T-helper 17 cell (primary cell): ENCODE measurements at places on chromosomes 11 and 22.

GRCh38 chr11:9594267-9595046, 21.0 kb downstream of the WEE1 start:
- no peak for DNase-seq

DNA sequence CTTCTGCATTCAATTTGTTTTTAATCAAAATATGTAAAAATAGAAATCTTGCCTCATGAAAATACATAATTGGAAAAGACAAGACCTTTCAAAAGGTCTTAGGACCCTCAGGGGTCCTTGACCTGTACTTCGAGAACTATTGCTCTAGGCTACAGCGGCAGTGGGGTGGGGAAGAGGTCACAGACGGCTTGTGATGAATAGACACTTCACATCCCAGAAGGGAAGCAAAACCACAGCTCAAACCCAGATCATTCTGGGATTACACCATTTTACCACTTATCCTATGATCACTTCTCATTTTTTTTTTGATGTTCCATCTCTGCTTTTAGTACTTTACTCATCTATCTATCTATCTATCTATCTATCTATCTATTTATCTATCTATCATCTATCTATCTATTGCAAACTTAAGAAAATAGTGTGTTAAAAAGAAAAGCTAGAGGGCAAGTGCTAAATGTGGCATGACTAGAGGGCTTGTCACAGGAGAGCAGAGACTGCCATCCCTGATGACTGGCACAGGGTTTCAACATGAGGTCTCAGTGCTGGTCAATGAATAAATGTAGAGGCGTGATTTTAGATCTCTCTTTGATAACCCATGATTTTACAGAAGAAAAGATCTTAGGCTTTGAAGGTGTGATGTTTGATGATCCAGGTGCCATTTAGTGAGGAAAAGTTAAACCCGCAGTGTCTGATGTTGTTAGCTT, 37.1 kb downstream of the RNF141 start:
- no peak for DNase-seq

- no peak for DNase-seq
Measured at GRCh38 chr11:35158701-35159510, 19.9 kb downstream of the CD44 start.

- DNase-seq, result no peak
Measured at GRCh38 chr11:94638902-94639373, 71.8 kb downstream of the PIWIL4 start.

DNA sequence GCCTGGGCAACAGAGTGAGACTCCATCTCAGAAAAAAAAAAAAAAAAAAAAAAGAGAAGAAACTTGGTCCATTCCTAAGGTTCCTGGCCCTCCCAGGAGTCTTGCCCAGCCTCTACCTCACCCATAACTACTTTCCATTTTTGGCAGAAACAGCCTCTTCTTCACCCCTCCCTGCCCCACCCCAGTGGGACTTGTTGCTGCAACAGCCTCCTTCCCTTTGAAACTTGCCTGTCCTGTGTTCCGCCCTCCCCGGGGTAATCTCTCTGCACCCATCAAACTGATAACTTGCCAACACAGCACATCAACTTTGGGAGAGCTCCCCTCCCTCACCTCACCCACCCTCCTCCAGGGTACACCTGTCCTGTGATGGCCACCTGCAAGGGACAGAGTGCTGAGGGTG, 10.0 kb upstream of the FAM83F start:
- no peak for DNase-seq
